ENCODE measurements at places on chromosomes 2 and 18.

- DNase-seq: no peak
These were observed 57.9 kb downstream of the SPIRE1 start for GRCh38 chr18:12599966-12600365.

DNA sequence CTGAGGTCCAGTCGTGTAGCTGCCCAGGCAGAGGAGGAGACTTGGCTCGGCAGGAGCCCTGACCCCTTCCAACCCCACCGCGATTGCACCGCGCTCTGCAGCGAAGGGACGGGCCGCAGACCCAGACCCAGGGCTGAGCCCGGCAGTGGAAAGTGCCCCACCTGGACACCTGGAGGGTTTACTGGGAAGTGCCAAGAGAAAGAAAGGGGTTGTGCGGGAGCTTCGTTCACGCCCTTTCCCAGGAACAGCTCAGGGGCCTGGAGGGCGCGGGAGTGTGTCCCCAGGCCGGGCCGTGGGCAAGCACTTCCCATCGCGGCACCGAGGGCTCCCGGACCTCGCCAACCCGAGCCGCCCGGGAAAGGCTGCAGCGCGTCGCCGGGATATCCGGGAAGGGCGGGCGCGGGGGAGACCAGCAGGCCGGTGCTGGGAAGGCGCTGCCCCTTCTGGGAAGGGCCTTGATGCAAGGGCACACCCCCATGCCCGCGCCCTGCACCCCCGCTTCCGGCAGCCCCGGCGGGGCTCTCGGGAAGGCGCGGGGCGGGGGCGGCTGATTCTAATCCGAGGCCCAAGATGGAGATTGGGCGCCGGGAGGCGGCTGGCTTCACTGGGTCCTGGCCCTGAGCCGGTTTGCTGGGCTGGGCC, 36.1 kb upstream of the MRPL33 start:
- no peak for DNase-seq

DNA sequence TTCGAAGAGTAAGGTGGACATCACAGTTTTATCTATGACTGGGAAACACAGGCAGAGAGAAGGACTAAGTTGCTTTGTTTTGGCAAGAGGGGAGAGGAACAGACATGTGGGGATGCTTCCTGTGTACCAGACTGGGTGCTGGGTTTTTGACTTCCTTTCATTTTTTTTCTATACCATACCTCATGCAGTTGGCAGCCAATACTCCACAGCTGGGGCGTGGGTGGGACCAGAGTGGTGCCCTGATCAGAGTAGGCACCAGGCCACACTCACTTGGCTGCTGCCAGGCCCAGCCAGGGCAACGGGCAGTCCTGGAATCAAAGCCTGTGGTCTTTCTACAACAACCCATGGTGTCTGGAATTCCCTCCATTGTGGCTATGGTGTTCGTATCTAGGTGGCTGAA, 45.2 kb downstream of the SH3RF3 start:
- no peak for DNase-seq

DNA sequence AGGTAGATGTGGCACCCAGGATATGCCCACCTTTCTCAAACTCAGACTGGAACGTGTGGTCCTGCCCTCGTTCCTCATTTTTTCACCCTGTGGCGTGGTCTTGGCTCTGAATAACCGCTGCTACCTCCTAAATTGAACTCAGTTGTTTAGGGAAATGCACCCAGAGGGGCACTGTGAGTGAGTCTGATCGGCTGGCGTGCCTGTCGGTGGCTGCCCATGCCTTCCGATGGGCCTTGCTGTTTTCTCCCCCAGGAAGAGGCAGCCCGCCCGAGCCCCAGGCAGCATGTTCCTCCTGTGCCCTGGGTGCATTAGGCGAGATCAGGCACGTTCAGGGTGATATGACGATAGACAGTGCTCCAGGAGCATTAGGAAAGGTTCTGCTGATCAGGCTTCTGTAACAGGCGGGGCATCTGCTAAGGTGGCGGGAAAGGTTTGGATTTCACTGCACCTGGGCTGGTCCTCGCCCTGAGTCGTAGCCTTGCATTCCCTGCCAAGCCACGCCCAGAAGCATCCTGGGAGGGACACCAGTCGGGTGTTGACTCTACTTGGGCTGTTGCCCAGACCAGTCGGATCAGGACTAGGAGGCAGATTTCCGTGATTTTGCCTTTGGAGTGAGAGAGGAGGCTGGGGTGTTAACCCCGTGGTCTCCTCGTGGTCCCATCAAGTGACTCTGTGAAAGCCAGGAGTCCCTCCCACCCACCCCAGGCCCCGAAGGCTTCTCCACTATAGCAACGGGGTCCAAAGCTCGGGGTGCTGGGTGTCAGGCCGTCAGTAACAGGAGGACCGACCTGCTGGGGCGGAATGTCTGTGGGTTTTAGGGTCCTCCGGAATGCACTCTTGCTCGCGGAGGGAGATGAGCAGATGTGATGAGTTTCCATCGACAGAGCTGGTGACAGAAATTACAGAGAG, 75.1 kb downstream of the SH3BP4 start:
- no peak for DNase-seq

GRCh38 chr2:240383099-240383758, 52.2 kb upstream of the GPC1 start:
- no peak for DNase-seq
